ENCODE measurements at places on chromosomes 7 and 10.
A peak's percentile ranks its signal among the peaks of the same experiment; 100 is the strongest.

GRCh38 chr10:126321440-126321839 is 66.8 kb downstream of the ADAM12 start:
- no peak for DNase-seq

DNA sequence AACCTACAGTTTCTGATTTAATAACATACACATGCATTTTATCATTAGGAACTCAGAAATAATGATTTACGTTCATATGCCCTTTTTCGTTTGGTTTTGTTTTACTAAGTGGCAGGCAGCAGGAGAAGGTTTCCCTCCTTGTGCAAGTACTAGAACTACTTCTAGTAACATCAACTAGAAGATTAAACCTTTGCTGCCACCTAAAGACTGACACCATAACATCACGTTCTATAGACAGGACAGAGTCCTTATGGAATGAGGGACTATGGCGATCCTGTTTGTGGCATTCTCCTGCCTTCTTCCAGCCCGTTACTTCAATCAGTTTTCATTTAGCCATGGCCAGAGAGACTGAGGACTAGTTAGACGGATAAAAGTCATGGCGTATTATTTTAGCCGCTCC is 53.2 kb downstream of the GAD2 start:
- DNase-seq, result peak; percentile 14

GRCh38 chr10:3790858-3791257 is 5.8 kb upstream of the KLF6 start:
- no peak for DNase-seq

- DNase-seq, result no peak
Measured at GRCh38 chr10:27950242-27950564, 48.7 kb downstream of the ODAD2 start.

GRCh38 chr7:44284881-44285541 is 40.4 kb downstream of the CAMK2B start:
- no peak for DNase-seq

DNA sequence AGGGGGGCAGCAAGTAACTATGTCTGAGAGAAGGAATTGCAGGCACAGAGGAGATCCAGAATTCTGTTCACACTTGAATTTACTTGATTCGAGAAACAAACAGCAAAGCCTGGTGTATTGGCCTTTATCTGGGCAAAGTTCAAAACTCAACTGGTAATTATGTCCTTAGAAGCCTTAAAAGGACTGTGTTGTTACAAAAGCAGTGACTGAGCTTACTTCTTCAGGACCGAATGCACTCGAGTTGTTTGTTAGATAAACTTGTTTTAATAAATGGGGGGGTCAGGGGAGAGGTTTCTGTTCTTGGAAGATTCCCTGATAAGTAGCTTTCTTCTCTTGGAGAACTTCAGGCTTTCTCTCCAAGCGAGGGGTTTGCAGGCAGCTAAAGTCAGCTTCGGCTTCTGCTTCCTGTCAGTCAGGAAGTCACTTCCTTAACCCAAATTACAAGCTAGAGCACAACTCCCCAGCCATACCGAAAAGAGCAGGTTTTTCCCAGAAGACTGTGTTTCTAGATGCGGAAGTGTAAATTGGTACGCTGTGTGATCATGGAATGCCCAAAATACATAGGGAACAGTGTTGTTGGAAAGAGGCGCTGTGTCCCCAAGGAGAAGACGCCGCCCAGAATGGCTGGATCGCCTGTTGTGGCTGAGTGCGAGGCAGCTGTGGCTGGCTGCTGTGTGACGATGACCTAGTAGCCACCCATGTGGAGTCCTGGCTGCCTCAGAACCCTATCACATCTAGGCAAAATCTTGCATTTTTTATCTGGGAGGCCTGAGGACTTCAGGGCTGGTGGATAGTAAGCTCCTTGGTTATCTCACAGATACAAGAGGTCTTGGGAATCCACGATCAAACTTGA is 110.4 kb downstream of the TCF7L2 start:
- DNase-seq, result no peak

DNA sequence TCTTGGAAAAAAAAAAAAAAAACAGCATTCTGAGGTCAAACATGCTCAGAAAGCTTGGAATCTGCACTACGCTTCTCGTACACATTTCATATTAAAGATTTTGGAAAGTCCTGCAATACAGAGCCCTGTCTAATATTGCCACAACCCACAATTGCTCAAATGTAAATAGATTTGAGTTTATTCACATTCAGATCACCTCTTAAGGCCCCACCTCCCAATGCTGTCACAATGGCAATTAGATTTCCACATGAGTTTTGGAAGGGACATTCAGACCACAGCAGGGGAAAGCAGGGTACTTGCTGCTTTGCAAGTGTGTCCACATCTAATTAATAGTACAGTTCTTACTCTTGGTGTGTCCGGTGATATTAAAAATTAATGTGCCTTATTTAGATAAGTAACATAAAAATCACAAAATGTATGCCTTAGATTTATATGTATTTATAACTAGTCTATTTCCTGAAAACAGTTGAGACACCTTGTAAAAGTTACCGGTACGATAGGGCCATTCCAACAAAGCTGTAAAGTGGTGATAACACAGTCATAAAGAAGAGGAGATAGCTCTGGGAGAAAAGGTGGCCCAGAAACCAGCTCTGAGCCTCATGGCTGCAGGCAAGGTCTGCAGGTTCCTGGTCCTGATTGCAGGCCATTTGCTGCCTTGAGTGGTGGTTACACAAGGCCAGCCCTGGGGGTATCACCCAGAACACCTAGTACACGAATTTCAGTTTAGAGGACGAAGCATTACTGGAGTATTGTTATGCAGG is 27.9 kb downstream of the EGFR start:
- DNase-seq, result no peak

DNA sequence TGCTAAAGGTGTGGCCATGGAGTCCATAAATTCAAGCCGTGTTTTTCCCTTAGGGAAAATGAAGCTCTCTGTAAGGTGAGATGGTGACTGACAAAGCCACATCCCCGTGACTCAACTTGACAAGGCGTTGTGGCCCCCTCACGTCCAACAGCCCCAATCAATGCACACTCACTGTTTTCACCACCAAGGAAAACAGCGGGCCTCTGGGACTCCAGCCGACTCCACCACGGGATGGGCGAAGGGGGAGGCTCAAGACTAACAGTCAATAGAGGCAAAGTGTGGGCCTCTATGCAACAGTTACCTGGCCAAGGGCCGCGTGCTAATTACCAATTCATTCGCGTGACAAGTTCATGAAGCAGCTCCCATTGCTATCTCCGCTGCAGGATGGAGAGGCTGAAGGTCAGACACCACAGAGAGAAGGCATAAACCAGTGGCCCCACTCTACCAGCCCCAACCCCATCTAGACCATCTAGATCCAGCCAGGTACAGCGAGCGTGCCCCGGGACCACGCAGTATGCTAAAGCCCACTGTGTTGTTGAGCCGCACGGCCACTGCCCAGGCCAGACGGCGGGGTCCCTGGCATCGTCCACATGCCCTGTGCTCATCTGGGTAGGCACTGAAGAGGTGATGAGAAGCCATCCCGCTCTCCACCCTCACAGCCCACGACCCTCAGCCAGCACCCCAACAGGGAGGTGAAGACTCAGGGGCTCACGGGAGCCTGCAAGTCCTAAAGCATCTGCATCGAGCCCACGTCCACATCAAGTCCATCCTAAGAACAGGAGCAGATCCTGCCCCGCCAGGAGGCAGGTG is 76.1 kb downstream of the PROSER2 start:
- DNase-seq, result no peak

- no peak for DNase-seq
Measured at GRCh38 chr7:34687529-34687928, 29.5 kb downstream of the NPSR1 start.

- peak; percentile 80 for DNase-seq
Measured at GRCh38 chr10:27192284-27192683, 37.1 kb downstream of the MASTL start.

- no peak for DNase-seq
Measured at GRCh38 chr10:103849880-103850571, 5.3 kb downstream of the SH3PXD2A start.

- no peak for DNase-seq
Measured at GRCh38 chr7:132450188-132450587, 126.1 kb downstream of the PLXNA4 start.

GRCh38 chr7:140881507-140882228 is 43.1 kb downstream of the BRAF start:
- no peak for DNase-seq

All from AG09309 (cell line).